Activated T-helper 1 cell treated with anti-CD3 and anti-CD28 coated beads, Interleukin-2, amount 50 U/mL, for 16 hours (primary cell): ENCODE measurements at places on chromosomes 6 and 20.

DNA sequence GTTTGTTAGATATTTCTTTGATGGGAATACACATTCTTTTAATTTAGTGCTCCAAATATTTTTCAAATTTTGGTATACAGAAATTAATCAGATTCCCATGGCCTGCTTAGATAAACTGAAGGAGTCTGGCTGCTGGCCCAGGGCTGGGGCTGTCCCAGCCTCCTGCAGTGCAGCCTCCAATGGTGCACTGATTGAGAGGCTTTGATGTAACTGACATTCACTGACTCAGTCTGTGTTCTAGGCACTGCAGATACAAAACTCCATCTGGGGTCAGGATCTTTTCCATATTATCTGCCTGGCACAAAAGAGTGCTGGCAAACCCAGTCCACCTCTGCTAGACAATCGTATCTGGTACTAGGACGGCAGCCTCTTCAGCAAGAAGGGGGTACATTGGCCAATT lies 64.8 kb downstream of the GRIK2 start:
- DNase-seq = no peak

GRCh38 chr6:144853603-144854002 lies 568.5 kb downstream of the UTRN start:
- DNase-seq = no peak

GRCh38 chr6:119908157-119908556 lies 558.6 kb upstream of the MAN1A1 start:
- no peak for DNase-seq

GRCh38 chr6:131084982-131085381 lies 21.9 kb upstream of the EPB41L2 start:
- DNase-seq = no peak

GRCh38 chr20:31606804-31607639 lies 1.9 kb downstream of the ID1 start:
- DNase-seq = no peak

- no peak for DNase-seq
Observed at GRCh38 chr6:135604035-135604860, 106.7 kb upstream of the AHI1 start.
